ENCODE measurements at places on chromosomes 16 and 17.

DNA sequence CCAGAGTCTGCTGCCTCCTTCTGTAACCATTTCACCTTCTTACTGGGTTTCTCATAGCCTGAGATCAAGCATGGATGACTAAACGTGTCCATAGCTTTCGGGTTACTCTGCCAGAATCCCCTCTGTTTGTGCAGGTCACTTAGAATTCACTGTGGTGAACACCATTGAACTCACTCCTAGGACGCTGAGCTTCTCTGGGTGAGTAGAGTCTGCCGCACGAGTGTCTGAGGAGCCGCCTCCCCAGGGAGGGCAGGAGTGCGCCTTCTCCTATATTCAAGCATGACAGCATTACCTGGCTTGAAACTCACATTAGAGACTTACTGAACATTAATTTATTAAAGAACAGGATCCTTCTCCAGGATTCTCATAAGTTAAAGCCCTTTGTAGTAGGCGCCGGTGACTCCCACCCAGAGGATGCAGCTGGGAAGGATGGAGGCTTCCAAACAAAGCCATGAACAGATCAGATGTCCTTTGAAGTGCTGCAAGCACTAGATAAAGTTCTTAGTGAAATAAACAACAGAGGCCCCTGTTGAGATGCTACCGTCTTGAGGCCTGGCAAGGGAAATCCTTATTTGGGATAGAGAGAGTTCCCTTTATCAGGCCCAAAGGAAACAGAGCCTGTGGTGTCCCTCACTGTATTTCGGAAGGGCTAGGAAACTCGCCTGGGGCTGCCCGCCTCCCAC, 144.6 kb upstream of the PLCG2 start:
- no peak for DNase-seq

DNA sequence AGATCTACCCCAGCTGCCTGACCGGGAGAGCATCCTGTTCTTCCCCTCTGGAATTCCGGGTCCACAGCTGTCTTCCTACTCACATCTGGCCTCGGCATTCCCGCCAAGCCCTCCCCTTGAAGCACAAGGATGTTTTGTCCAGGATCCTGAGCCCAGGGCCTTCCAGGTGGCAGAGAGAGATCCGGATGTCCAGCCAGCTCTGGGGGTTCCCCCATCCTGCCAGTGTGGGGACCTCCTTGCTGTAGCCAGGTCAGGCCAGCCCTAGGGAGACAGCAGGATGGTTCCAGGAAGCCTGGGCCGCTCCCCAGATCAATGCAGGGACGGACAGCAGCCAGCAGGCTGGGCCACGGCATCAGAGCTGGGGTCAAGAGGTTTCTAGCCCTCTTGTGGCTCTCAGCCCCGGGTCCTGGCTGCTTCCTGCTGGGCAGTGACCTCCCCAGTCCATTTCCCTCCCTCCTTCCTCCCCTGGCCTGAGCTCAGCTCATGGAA, 55.3 kb downstream of the SOCS3 start:
- DNase-seq: no peak

DNA sequence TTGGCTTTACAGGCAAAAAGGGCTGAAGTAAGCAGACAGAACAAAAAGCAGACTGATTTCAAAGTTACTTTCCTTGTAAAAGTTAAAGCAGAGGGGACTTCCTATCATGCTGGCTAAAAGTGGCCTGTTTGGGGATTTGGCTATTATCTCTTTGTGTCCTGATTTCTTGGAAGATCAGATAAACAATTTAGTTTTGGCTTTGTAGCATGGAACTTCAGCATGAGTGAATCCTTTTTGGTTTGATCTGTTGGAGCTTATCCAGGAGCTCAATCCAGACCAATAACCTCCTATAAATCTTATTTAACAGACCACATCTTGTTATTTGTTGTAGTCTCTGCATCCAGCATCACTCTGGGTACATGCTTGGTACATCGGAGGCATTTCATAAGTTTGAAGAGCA, 8.9 kb upstream of the RNF112 start:
- no peak for DNase-seq

GRCh38 chr17:32998887-32999228, 7.2 kb downstream of the SPACA3 start:
- no peak for DNase-seq

- DNase-seq: no peak
Measured at GRCh38 chr16:66269617-66270332, 96.7 kb upstream of the CDH5 start.

DNA sequence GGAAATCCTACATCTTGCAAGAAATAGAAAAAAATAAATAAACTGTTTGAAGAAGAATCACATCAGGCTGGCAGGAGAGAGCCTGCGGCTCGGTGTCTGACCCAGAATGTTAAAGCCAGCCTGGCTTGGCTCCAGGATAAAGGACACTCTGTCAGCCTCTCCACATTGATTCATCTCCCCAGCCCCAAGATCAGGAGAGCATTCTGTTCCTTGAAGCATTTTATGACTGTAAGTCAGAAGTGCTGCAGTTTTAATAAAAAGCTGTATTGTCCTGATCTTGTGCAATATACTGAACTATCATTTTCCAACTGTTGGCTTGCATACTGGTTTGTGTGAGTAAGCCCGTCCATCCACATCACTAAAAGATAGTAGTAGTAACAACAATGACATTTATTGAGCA, 426.6 kb downstream of the HAPSTR1 start:
- DNase-seq: no peak

DNA sequence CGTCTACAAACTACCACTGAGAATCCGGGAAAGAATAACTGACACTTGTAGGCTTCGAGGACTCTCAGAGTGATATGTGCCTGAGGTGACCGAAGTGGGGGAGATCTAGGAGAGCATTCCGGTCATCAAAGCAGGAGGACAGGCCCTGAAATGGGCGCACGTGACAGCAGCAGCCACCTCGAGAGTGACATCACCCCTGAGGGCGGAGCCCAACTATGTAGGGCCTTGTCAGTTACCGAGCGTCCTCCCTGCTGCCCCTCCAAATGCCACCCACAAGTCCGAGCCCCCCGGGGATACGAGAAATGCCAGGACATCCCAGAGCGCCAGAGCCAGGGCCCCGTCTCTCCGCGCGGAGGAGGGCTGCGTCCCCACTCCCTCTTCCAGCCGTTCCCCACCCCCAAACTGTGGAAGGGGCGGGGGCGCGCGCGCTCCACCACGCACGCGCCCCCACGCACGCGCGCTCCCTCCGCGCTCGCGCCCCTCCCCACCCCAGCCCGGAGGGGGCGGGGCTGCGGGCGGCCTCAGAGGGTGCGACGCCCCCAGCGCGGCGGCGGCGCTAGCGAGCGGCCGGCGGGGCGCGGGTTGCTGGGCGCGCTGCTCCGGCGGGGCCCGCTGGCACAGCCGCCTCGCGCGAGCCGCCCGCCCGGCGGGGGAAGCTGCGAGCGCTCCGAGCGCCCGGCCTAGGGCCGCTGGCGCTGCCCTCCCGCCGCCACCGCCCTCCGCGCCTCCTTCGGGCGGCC, at the start of gene TANC2:
Gene TANC2, plus strand, starts transcription at position 550 of the 740 bp plus-strand sequence. CDS start 43,325 bp downstream, outside the sequence.
- DNase-seq: peak; percentile 69

- no peak for DNase-seq
Measured at GRCh38 chr17:68576811-68577496, 24.2 kb downstream of the FAM20A start.

GRCh38 chr16:65574326-65574966, 452.6 kb upstream of the CDH11 start:
- DNase-seq: no peak

GRCh38 chr17:75515496-75516254, at the start of gene CASKIN2:
Gene CASKIN2 (minus strand): TSS chr17:75515537. CDS start chr17:75513804, 1,733 bp downstream.
- DNase-seq: peak; percentile 84

GRCh38 chr16:56866955-56867830, 2.2 kb downstream of the SLC12A3 start:
- DNase-seq: peak; percentile 56
